ENCODE measurements at places on chromosomes 7 and 10.

DNA sequence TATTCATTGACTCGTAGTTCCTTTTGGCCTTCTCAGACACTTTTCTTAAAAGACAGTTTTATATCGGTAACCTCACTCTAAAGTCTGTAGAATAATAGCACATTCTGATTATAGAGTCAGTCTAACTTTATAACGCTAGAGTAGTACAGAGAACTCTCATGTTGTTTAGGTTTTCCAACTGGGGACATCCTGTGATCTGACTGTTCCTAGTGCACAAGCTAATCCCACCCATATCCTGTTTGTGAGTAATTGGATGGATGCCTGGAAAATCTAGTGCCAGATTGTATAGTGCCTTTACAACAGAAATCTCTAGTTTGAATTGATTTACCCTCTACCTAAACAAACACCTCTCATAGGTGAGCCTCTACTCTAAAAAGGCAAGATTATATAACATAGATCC, 107.4 kb downstream of the ZEB1 start:
- DNase-seq, result no peak

DNA sequence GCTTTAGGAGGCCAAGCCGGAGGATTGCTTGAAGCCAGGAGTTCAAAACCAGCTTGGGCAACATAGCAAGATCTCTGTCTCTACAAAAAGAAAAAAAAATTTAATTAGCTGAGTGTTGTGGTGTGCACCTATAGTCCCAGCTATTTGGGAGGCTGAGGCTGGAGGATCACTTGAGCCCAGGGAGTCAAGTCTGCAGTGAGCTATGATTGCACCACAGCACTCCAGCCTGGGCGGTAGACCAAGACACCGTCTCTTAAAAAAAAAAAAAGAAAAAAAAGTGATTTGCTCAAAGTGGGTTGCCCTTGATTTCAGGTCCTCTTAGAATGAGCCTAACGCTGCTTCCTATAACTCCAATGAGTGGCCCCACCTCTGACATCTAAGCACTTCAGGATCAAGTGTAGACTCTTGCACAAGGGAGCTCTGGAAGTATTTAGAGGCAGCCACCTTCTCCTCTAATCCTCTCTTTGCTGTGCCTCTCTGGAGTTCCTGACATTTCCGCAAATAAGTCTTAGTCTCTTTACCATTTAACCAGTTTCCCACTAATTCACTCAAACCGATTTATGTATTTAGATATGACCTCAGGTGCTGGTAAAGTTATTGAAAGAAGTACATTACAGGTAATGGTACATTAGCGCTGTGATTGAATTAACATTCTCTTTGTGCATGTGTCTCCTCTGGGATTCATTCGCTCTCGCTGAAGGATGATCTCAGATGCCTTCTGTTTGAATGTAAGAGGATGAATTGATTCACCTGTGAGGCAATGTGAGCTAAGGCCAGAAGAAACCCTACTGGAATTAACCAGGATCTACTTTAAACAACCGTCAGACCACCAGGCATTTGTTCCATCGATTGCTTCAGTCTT, 60.8 kb upstream of the CELF2 start:
- DNase-seq, result no peak

GRCh38 chr7:124781907-124782734, 16.5 kb upstream of the GPR37 start:
- no peak for DNase-seq

GRCh38 chr7:157516311-157516710, 179.5 kb downstream of the DNAJB6 start:
- no peak for DNase-seq

- DNase-seq, result no peak
These were observed 137.2 kb downstream of the LRMDA start for GRCh38 chr10:75568450-75569130.

GRCh38 chr7:26238032-26238431, 36.5 kb downstream of the CBX3 start:
- no peak for DNase-seq

- no peak for DNase-seq
These were observed 13.5 kb downstream of the ZC3HC1 start for GRCh38 chr7:130037703-130038102.

DNA sequence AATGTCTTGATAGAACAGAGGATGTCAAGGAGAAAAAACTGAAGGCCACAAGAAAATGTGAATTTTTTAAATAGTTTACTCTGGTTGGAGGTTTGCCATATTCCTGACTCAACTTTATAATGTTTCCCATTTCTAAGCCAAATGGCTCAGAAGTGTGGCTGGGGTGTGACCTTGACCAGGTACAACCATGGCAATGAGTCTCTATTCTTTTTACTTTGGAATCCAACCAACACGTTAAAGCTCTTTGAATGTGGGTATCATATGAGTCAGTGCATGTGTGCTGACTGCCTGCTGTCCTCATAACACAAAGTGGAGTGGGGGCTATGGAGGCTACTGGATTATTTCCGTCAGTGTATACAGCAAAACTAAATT, 33.5 kb upstream of the DLD start:
- no peak for DNase-seq

- peak; percentile 53 for DNase-seq
These were observed 4.3 kb upstream of the KCNMA1 start for GRCh38 chr10:77641788-77642397.

- no peak for DNase-seq
These were observed 122.2 kb downstream of the TWIST1 start for GRCh38 chr7:18995270-18995671.

- DNase-seq, result no peak
These were observed 34.6 kb downstream of the CHST3 start for GRCh38 chr10:71998840-71999194.

- no peak for DNase-seq
These were observed 6.3 kb upstream of the TBX20 start for GRCh38 chr7:35260246-35260645.

- DNase-seq, result no peak
These were observed at the start of gene PILRA for GRCh38 chr7:100373261-100373831. Gene PILRA (plus strand): TSS chr7:100373487. CDS start chr7:100373657, 170 bp downstream.

GRCh38 chr10:131931981-131932380, 31.2 kb downstream of the PPP2R2D start:
- no peak for DNase-seq

DNA sequence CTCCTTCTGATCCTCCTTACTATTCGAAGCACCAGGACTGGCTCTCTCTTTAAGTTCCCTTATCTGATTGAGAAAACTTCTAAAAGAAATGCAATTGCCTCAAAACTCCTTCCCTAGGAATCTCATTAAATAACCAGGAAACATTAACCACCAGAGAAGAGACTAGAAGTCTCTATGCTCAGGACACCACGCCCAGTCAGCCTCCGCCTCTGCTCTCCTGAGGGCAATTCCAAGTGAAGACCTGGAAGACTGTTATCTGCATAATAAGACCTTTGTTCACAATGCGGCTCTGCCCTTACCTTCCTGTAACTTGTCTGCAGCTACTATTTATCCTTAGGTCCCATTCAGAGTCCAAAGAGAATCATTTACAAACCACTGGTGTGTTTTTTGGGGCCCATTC, 78.8 kb downstream of the ELMO1 start:
- no peak for DNase-seq

DNA sequence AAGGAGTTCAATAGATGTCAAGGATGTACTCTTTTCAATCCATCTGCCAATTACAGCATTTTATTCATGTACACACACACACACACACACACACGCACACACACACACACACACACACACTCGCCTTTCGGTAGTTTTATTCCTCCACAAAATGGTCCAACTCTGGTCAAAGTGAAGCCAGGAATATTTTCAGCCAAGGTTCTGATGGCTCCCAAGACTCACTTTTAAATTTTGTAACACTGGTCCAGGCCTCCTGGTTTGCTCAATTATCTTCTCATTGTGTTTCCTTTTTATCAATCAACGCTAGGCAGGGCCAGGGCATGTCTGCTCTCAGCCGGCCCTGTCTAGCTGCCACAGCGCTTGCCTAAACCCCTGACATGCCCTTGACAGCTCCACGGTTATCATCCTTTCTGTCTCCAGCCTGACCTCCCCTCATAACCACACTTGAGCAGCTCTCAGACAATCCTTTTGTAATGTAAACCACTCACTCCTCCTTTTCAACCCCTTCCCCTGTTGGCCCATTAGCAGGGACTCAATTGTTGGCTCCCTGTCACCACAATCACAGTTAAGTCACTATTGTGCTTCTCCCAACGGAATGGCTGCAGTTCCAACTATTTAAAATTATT, 115.1 kb downstream of the ICA1 start:
- no peak for DNase-seq

DNA sequence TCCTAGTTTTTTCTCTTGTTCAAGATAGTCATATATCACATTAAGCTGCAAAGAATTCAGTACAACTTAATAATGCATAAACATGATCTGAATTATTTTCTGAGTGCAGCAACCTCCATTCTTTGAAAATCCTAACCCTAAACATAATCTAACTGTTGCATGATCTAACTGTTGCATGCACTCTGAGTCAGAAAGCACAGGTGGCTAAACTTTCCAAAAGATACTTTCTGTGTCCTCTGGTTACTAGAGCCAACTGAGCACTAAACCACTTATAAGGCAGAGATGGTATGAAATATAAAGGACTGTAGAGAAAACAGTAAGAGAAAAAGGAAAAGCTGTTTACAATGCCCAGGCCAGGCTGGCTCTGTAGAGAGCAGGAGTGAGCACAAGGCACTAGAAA, 23.0 kb upstream of the FAM133B start:
- DNase-seq, result no peak

- DNase-seq, result peak; percentile 38
These were observed 286 bp downstream of the DGKI start for GRCh38 chr7:137846549-137846826.

- no peak for DNase-seq
These were observed 64.0 kb downstream of the CACNB2 start for GRCh38 chr10:18204039-18204835.

- DNase-seq, result no peak
These were observed 25.9 kb downstream of the FOXK1 start for GRCh38 chr7:4707980-4708411.

DNA sequence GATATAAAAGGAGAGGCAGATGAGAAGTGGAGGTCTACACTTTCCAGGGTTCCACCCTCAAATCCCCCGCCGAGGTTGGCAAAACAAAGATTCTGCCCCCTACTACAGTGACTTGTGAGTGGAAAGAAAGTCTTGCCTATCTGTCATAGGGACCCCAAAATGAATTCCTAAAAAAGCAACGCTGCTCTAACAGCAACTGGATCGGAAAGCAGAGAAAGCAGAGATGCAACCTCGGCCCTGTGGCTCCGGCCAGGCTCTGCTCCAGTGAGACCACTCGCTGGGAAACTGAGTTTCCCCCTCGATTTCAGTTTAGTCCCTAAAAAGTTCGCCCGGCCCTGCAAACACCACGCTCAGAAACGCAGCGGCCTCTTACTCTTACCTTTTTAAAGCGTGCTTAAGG, 297.9 kb upstream of the NFE2L3 start:
- DNase-seq, result no peak

DNA sequence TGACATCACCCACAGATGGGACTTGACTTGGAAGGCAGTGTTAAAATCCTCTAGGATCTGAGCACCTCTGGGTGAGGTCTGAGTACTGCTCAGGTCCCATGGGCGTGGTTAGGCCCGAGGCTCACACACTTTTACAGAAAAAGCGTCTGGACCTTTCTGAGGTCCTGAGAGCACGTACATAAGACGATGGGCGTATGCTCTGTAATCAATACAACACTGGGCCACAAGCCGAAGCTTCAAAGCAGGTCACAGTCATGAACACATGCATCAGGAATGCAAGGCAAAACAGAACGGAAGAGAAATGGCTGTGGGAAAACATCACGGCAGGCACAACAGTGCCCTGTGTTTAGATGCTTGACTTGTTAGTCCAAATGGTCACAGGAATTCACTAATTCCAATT, 112.2 kb downstream of the LARP4B start:
- DNase-seq, result no peak

DNA sequence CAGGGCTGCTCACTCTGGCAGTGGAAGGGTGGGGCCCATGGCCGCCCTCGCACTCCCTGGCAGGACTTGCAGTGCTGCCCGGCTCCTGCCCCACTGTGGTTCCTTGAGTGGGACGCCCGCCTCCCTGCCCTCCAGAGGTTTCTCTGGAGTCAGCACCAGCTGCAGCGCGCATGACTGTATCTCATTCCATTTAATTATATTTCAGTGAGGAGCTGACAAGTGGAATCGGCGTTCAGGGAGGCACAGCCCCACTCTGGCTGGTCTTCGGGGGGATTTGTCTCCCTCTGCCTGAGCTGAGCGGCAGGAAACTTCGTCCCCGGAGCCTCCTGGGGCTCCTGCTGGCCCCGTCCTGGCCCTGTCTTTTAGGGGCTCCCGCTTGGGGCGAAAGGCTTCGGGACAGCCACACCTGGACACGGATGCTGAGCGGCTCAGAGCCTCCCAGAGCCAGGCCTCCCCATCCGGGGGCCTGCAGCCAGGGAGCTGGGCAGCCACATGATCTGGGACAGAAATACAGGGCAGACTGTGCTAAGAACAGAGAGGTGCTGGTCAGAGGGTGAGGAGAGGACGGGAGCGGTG, 75.3 kb upstream of the NKX6-2 start:
- DNase-seq, result no peak

GRCh38 chr10:63430091-63430998, 35.4 kb downstream of the JMJD1C start:
- DNase-seq, result no peak

DNA sequence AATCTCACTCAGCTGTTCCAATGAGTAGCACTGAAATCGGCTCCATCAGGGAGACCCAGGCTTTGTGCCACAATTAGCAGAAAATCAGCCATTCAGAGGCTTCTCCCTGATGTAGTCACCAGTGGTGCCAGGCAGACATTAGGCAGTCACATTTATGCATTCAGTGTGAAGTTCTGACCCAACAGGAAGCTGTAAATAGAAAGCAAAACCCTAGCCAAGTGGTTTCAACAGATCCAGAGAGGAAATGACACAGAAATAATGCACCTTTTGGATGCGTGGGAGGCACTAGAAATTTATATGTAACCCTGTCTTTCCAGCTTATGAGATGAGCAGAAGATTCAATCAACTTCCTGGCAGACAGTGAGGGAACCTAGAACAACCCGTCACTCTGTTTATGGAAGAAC, 186.4 kb downstream of the PDE1C start:
- DNase-seq, result no peak

DNA sequence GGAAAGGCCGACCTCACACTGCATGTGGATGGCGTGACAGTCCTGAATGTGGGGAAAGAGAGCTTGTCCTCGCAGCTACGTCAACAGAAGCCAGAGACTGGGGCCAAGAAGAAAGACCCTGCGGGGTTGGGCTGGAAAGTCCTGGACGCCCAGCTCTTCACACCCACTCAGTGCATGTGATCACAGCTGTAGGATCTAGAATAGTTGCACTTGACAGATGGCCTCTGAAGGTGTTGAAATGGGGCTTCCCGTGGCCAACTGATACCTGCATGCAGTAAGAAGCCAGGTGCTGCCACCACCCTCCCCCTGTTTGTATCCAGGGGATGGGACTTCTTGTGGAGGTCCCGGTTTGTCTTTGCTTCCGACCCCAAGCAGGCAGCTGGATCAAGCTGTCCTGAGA, 34.1 kb upstream of the OCM2 start:
- no peak for DNase-seq

- peak; percentile 56 for DNase-seq
These were observed 17.5 kb downstream of the INPP5A start for GRCh38 chr10:132554991-132555647.

- DNase-seq, result no peak
These were observed 75.9 kb downstream of the OAT start for GRCh38 chr10:124342821-124343170.

Measured in GM12891 (cell line).